ENCODE measurements at places on chromosomes 3 and 15. TPM values are rescaled to one million over a fixed set of nuclear protein-coding genes. Genes with fewer than 3 reads are reported as not detected.

The CCDC9B gene
- 11.8 TPM for total RNA-seq

GRCh38 chr15:48423896-48424475 lies 92.8 kb downstream of the DUT start:
- DNase-seq = no peak

The AGBL1 gene
- not detected for total RNA-seq

- DNase-seq = no peak
Observed at GRCh38 chr3:156790156-156790555, 36.0 kb upstream of the LEKR1 start.

The HTR3E gene
- total RNA-seq = not detected

All from glomerular endothelial cell (primary cell).